Epithelial cell of proximal tubule (primary cell): ENCODE measurements at places on chromosomes 1 and 21. TPM values are rescaled to one million over a fixed set of nuclear protein-coding genes. Genes with fewer than 3 reads are reported as not detected.

Gene EDARADD
- 1.1 and 3.3 TPM in 2 replicates for total RNA-seq

Gene GBP6
- total RNA-seq, result 0.40 and 0.65 TPM in 2 replicates

Gene TBX19
- total RNA-seq, result 0.29 and 1.3 TPM in 2 replicates

Gene RNU1-2
- total RNA-seq, result under 0.01 TPM in 2 replicates

Gene S100A9
- 18.9 and 88.6 TPM in 2 replicates for total RNA-seq

Gene NPL
- 0.06 and 0.36 TPM in 2 replicates for total RNA-seq

Gene PDE4B
- total RNA-seq, result 2.3 and 3.8 TPM in 2 replicates

Gene SELE
- not detected in 2 replicates for total RNA-seq

Gene CA14
- total RNA-seq, result not detected in 2 replicates

Gene HSPA6
- total RNA-seq, result 0.12 and 0.36 TPM in 2 replicates

Gene SLC25A34
- total RNA-seq, result 0.07 and 0.75 TPM in 2 replicates

Gene CNIH3
- 1.4 and 1.9 TPM in 2 replicates for total RNA-seq

Gene EFNA1
- 26.3 and 45.3 TPM in 2 replicates for total RNA-seq

Gene ADAM30
- total RNA-seq, result not detected in 2 replicates

Gene CACHD1
- total RNA-seq, result 5.9 and 6.7 TPM in 2 replicates

Gene B3GALNT2
- total RNA-seq, result 16.5 and 33.4 TPM in 2 replicates

Gene MIXL1
- total RNA-seq, result 0.51 TPM in 1 of 2 replicates, not detected in the other

Gene TMEM200B
- total RNA-seq, result 6.9 and 14.9 TPM in 2 replicates

Gene SLC6A9
- total RNA-seq, result 1.3 and 4.1 TPM in 2 replicates

Gene SEMA4A
- total RNA-seq, result 1.4 and 3.5 TPM in 2 replicates

Gene DTL
- 17.6 and 31.5 TPM in 2 replicates for total RNA-seq

Gene CHODL
- 0.14 and 0.81 TPM in 2 replicates for total RNA-seq

Gene ATP1A4
- total RNA-seq, result not detected in 2 replicates

Gene OLIG2
- not detected in 2 replicates for total RNA-seq

Gene AMY1C
- not detected in 2 replicates for total RNA-seq

Gene IL22RA1
- total RNA-seq, result 0.07 TPM in 1 of 2 replicates, not detected in the other

Gene PODN
- total RNA-seq, result 0.06 TPM in 1 of 2 replicates, not detected in the other

Gene NR1I3
- total RNA-seq, result not detected in 2 replicates

Gene SDCCAG8
- total RNA-seq, result 22.0 and 86.9 TPM in 2 replicates

Gene ZBED6
- total RNA-seq, result 4.8 and 13.6 TPM in 2 replicates

Gene RYR2
- total RNA-seq, result 0.58 and 0.63 TPM in 2 replicates

Gene WDR64
- total RNA-seq, result not detected in 2 replicates

Gene CD48
- not detected in 2 replicates for total RNA-seq

Gene SPAG17
- total RNA-seq, result 0.14 and 1.2 TPM in 2 replicates

Gene NFASC
- 0.29 TPM in 2 replicates for total RNA-seq

Gene MYCL
- total RNA-seq, result 1.2 and 2.6 TPM in 2 replicates

Gene FGR
- not detected in 2 replicates for total RNA-seq

Gene VSIG8
- not detected in 2 replicates for total RNA-seq

Gene TTLL7
- 2.9 and 5.3 TPM in 2 replicates for total RNA-seq

Gene LIX1L
- total RNA-seq, result 22.3 and 32.5 TPM in 2 replicates

Gene KDM5B
- 18.6 and 46.2 TPM in 2 replicates for total RNA-seq

Gene C8B
- not detected in 2 replicates for total RNA-seq

Gene FAM3B
- 0.35 and 0.51 TPM in 2 replicates for total RNA-seq

Gene RIIAD1
- total RNA-seq, result not detected in 2 replicates

Gene FAM72D
- 6.1 TPM in 2 replicates for total RNA-seq
